ENCODE measurements at places on chromosomes 1 and 21.
A peak's percentile ranks its signal among the peaks of the same experiment; 100 is the strongest.

DNA sequence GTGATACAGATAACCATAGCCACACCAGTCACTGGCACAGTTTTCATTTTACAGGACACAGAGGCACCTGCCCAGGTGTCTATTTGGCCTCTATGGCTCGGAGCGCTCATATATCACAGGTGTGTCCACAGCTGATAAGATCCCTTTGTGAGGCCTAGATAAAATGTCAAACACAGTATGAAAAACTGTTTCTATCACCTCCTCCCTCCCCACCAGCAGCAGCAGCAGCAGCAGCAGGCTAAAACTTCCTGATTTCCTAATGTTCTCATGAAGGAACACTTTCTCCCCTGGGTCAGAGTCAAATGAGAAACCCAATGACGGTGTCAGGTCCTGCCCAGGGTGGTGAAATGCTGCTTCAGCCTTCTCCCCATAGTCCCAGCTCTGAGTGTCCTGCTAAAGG, 24.4 kb downstream of the ELAPOR1 start:
- no peak for DNase-seq

GRCh38 chr1:31912839-31913239, 25.3 kb downstream of the PTP4A2 start:
- DNase-seq, result no peak

DNA sequence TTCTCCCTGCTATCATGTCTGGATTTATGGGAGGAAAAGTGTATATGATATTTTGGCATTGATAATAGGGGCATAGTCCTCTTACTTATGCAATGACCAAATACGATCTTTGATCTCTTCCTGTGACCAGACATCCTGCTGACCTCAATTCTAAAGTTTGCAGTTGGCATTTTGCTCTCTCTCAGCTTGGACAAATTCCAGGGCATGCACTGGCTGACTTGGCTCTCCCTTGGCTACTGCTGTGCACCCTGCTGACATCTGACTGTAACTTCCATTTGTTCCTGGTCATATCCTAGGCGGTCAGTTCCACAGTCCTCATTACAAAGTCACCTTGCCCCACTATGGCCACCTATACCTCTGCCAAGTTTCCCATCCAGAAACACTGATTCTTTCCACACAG, 380.7 kb upstream of the NR5A2 start:
- no peak for DNase-seq

- no peak for DNase-seq
Observed at GRCh38 chr1:178120088-178120487, 26.2 kb downstream of the RASAL2 start.

DNA sequence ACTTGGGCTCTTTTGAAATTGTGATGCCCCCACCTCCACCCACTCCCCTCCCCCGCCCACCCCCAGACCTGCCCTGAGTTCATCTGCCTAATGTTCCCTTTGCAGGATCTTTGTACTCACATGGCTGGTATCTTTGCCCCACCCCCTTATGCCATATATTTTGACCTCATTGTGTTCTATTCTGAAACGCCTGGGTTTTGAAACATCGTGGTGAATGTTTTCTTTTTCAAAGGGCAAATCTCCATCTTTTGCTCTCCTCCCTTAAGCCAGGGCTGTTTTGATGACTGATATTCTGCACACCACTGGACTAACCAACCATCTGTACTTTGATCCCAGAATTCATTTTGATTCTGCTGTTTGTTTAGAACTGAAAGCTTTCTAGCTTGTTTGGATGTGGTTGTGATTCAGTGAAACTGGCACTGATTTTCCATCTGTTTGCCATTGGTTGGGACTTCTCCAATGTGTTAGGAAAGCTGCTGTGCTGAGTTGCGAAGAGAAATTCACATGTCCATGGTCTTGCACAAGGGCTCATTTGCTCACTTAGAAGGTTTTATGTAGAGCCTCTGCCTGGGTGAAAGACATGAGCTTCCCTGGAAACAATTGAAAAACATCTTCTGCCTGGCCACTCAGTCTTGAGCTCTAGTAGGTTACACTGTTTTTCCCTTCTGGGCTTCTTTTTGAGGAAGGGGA, 16.5 kb downstream of the SMAP2 start:
- no peak for DNase-seq

DNA sequence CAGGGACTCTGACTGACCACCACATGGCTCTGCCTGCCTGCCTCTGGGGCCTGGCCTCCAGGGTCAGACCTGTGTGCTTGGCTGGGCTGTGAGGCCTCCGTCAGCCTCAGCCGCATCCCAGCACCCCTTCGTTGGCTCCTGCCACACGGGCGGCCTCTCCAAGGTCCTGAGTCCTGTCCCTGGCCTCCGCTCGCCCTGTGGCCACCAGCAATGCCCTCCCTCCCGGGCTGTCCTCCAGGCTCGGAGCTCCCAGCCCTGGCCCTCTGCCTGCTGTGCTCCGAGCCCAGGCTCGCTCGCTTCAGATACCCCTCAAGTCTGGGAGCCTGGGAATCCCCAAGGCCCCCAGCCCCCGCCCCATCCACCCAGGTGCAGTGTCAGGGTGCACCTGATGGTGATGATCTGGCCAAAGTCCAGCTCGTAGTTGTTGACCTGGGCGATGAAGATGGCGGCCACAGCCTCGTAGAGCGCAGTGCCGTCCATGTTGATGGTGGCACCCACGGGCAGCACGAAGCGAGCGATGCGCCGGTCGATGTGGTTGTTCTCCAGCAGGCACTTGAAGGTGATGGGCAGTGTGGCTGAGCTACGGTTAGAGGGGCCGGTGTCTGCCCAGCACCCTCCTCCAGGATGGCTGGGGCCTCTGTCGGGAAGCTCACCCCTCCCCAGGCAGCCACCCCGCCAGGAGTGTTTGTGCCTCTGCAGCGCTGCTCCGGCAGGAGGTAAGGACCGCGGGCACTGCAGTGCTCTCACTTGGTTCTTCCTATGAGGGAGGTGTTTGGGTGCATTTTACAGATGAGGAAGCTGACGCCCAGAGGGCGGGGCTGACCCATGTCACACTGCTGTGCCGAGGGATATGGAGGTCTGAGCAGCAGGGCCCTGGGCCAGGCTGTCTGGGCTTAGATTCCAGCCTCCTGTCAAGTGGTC, 28.5 kb downstream of the PODN start:
- no peak for DNase-seq

DNA sequence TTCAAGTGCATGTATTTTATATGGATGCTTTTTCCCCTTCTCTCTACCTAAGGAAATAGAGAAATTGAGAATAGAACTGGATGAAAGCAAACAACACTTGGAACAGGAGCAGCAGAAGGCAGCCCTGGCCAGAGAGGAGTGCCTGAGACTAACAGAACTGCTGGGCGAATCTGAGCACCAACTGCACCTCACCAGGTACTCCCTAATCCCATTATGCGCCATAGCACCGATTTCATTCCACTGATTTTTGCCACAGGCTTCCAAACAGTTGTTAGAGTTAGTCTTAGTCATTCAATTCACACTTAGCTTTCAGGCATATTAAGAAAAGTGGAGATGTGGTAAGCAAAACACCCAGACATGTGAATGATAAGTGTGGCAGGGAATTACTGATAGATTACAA, 122.8 kb downstream of the SDCCAG8 start:
- DNase-seq, result no peak

- DNase-seq, result no peak
Observed at GRCh38 chr1:89791064-89791726, 29.6 kb upstream of the LRRC8D start.

- no peak for DNase-seq
Observed at GRCh38 chr1:204178487-204179281, 12.5 kb upstream of the REN start.

DNA sequence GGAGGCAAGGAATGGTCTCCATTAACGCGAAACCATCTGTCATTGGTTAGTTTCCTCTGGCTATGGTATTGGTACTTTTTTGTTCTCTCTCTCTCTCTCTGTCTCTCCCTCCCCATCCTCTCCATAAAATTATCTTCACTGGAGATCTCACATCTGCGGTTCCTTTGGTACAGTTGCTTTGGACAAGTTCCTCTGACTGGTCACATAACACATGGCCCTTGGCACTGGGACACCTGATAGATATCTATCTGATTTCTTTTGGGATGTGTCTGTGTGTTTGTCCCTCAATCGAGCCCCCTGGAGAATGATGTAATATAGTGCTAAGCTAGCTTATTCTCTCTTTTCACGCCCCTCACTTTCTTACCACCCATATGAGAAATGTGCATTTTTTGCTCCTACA, 682.0 kb upstream of the B3GALT2 start:
- DNase-seq, result no peak

DNA sequence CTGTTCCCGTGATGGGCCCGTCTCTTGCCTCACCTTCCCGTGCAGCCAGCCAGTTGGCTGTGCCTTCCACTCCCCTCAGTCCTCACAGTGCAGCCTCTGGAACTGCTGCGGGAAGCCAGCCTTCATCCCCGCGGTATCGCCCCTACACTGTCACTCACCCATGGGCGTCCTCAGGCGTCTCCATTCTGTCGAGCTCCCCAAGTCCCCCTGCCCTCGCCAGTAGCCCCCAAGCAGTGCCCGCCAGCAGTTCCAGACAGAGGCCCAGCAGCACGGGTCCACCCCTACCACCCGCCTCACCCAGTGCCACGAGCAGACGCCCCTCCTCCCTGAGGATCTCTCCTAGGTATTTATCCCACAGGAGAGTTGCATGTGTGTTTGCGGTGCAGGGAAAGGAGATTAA, 73.5 kb downstream of the UBE4B start:
- DNase-seq, result no peak

DNA sequence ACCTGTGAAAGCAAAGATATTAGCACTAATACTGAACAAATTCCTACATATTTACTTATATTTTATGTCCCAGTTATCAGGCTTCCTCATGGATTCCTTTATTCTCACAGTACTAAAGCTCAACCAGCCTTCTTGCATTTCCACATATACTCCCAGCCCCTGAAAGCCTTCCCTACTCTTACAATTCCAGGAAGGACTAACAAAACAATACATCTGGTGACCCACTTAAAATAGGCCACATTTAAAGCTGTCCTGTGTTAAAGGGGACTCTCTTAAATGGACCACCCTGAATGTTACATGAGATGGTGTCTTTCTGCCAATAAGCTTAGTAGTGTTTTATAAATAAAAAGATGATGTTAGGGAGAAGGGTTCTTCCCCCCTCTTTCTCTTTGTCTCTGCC, 54.4 kb downstream of the NTMT2 start:
- DNase-seq, result no peak

- no peak for DNase-seq
Observed at GRCh38 chr1:203754455-203754864, 10.5 kb upstream of the LAX1 start.

DNA sequence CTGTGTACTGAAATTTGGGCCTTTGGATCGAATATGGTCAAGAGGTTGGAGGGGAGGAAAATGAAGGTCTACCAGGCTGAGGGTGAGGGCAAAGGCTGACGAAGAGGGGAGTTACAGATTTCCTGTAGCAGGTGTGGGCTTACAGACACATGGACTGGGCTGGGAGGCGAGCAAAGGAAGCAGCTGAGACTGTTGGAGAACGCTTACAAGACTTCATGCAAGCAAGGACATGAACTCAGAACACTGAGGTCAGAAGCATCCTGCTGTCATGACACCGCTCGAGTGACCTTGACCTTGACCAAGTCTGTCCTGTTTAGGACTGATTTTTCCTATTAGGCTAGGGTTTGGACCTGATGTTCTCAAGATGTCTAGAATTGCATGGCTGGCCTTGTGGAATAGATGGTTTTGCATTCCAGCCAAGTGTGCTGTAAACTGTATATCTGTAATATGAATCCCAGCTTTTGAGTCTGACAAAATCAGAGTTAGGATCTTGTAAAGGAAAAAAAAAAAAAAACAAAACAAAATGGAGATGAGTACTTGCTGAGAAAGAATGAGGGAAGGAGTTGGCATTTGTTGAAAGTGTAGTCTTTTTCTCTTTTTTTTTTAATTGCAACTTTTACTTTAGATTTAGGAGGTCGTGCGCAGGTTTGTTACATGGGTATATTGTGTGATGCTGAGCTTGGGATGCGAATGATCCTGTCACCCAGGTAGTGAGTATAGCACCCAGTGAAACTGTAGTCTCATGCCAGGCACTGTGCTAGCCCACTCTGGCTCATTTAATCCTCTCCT, 5.8 kb downstream of the ELF3 start:
- DNase-seq, result no peak

DNA sequence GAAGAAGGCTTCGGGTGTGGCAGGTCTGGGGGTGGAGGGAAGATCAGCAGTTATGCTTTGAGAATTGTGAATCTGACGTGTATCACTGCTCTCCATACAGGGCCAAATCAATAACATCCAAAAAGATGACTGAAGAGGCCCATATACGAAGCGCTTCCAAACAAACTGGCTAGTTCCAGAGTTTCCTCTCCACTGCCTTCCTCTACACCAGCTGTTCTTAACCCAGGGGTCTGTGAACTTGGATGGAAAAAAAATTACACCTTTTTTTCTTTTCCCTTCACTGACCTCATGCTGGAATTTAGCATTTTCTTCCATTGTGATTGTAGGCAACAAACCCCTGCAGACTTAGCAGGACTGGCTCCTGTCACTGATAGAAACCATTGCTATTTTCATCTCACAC, 77.1 kb upstream of the NBL1 start:
- no peak for DNase-seq

DNA sequence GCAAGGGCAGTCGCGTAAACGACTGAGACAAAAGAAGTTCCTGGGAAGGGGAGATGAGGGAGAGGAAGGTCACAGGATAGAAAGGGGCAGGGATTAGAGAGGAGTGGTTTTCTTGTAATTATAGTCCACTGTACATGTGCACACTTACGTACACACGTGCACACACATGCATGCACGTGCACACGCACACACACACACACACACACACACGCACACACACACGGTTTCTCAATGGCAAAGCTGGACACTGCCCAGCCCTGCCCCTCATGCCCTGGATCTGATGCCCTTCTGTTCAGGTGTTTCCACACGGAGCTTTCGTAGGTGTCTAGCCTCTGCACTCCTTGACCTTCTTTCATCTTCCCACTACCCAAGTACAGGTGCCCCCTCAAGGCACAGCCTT, 3.9 kb downstream of the OR2B11 start:
- DNase-seq, result no peak

GRCh38 chr1:116682641-116683221, 15.2 kb upstream of the IGSF3 start:
- peak; percentile 29 for DNase-seq

DNA sequence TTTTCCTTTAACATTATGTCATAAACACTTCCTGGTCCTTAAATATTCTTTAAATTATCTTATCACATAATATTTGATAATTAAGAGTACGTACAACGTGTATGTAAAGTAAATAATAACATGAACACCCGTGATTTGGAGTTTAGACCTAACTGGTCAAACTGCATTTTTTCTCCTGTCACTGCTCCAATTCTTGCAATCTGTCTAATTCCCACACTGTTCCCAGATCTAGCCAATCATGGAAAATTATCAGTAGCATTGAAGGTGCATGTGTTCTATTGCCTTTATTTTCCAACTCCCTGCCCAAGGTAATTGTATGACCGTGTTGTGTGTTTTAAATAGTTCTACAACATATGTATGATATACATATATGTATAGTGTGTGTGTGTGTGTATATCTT, 2.1 kb upstream of the PM20D1 start:
- DNase-seq, result no peak

DNA sequence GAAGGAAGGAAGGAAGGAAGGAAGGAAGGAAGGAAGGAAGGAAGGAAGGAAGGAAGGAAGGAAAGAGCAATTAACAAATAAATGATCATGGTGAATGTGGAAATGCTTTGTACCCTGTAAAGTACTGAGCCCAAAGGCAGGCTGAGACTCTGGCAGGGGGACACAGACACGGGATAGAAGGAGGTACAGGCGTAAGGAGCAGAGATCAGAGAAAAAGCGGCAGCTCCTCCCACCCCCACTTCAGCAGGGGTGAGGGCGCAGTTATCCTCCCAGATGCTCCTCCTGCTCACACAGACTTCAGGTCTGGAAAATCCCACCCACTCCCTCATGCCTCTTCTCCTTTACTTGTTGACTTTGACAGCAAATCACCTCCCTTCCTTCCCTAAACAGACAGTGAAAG, 464.5 kb downstream of the MATN1 start:
- DNase-seq, result no peak

All from epithelial cell of prostate (primary cell).